ENCODE measurements at places on chromosomes 12 and 14.

- no peak for DNase-seq
Observed at GRCh38 chr14:90042496-90043252, 19.1 kb upstream of the KCNK13 start.

GRCh38 chr12:104243971-104244370 is 28.4 kb downstream of the TXNRD1 start:
- DNase-seq = no peak

- no peak for DNase-seq
Observed at GRCh38 chr12:32303174-32303549, 96.2 kb upstream of the FGD4 start.

- DNase-seq = no peak
Observed at GRCh38 chr12:124898923-124899294, 15.5 kb downstream of the UBC start.

DNA sequence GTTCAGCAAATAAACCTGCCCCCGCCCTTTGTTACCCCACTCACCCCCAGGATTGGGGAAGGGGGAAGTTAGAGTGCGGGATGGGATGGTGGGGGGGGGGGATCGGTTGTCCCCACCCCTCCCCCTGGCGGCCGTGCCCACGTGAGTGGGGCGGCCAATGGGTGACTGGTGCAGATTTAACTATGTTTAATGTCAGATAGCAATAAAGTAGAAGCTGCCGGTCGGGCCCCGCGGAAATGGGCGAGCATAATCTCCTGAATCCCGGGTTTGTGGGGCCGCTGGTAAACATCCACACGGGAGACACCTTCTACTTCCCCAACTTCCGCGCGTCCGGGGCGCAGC is at the start of gene HOXC12:
TSS of gene HOXC12 (plus strand) at position 210 of the 342 bp plus-strand sequence. CDS start at position 237, 27 bp downstream.
- no peak for DNase-seq

GRCh38 chr12:98243190-98243589 is 272.2 kb upstream of the TMPO start:
- DNase-seq = no peak

GRCh38 chr12:121218588-121219352 is 8.8 kb downstream of the P2RX4 start:
- no peak for DNase-seq

- no peak for DNase-seq
Observed at GRCh38 chr14:34496679-34497513, 34.9 kb upstream of the SPTSSA start.

DNA sequence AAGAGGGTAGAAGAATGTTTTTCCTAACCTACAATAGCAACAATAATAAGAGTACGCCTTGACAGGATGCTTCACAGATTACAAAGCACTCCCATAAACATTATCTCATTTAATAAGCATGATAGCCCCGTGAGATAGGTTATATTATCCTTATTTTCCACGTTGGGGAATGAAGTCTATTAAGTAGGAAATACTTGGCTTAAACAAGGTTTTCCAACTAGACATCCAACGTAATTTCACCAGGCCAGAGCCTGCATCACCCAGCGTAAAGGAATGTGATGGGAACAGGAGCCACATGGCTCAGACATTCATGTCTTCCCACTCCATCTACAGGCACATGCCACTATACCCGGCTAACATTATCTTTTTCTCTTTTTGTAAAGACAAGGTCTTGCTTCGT is 223.4 kb upstream of the AMIGO2 start:
- no peak for DNase-seq

- no peak for DNase-seq
Observed at GRCh38 chr14:73472185-73473114, 14.1 kb upstream of the NUMB start.

GRCh38 chr12:69332815-69333358 is 15.3 kb upstream of the LYZ start:
- DNase-seq = no peak

DNA sequence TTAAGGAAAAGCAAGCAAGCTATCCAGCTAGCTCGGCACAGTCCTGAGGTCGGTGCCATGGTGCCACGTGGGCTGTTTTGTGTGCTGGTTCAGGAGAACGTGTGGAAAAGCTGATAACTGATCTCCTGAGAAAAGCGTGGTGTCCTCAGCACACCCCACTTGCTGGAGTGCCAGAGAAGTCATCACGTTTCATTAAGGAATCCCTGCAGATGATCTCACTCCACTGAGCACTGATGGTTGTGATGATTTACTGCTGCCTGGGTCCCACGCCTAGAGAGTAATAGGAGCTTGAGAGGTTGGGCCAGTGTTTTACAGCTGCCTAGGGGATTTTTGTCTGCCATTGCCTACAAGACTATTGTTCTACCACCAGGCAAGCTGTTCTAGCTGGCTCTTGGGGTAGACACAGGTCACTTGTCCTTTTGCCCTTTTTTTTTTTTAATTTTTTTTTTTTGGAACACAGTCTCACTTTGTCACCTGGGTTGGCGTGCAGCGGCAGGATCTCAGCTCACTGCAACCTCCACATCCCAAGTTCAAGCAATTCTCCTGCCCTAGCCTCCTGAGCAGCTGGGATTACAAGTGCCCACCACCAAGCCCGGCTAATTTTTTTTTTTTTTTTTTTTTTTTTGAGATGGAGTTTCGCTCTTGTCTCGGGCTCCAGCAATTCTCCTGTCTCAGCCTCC is 42.3 kb upstream of the EVL start:
- DNase-seq = no peak

DNA sequence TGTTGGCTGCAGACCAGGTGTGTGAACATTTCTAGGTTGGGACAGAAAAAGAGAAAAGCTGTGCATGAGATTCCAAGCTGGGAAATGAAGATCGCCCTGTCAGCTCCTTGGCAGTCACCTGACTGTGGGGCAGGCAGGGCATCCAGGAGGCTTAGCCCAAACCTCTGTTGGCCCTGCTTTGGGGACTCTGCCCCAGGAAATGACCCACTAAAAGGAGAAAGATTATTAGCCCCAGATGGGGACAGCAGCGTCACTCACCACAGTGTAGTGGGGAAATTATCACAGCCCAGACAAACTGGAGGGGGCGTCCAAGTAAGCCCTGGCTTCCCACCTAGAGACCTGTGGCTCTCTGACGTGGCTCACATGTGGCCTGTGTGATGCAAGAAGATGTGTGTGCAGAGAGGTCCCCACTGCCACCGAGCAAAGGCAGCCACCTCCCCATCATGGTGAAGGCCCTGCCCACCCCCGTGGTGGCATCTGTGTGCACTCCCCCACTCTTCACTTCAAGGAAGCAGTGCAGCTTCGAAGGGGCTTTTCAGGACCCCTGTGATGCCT is 39.1 kb downstream of the DIO3 start:
- no peak for DNase-seq

- DNase-seq = no peak
Observed at GRCh38 chr12:49789992-49790391, 38.2 kb downstream of the NCKAP5L start.

DNA sequence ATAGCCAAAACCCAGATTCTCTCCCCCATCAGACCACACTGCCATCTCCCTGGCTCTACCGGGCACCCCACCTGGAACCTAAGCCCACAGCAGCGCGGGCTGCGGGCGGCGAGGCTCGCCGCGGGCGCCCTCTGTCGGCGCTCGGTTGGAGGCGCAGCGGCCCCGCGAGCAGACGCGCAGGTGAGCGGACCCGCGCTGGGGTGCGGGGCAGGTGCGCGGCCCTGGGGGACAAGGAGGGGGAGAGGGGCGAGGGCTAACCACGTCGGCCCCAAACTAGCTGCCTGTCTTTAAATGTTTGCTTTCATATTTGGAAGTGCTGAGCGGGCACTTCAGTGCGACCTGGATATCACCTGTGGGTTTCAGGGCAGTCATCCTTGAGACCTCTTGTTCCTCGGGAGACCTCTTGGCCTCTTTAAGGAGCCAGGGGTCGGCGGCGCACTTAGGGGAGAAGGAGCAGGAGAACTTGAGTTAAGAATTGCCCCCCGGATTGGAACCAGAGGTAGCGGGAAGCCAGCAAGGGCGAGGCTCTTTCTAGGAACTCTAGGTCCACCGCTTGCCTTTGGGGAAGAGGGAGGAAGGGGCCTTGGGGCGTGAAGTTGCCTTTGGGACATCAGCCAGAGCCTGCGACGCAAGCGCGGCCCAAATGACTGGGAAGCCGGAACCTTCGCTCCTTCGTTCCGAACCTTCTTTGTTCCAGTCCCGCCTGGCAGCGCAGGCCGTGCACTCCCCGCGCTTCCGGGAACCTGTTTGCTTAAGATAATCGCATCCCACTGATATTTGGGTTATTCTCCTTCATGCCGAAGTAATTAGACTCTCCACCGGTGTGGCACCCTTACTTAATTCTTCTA is 78.7 kb downstream of the NEDD1 start:
- DNase-seq = peak; percentile 39

- DNase-seq = no peak
Observed at GRCh38 chr12:28294300-28294699, 104.0 kb downstream of the CCDC91 start.

DNA sequence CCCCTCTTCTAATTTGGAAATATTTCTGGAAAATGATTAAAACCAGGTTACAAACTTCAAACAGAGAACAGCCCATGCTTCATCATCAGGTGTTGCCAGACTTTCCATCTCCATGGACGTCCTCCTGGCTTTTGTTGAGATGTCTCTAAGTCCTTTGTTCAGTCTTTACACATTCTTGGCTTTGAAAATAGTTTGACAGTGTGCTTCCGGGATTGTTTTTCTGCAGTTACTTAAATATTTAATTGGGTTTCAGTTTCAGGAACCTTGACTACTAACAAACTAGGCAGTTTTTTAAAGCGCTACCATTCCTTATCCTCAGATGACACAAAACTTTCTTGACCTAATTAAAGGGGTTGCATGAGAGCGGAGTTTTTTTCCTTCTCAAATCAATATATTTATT is 47.8 kb downstream of the GOLGA5 start:
- DNase-seq = no peak

DNA sequence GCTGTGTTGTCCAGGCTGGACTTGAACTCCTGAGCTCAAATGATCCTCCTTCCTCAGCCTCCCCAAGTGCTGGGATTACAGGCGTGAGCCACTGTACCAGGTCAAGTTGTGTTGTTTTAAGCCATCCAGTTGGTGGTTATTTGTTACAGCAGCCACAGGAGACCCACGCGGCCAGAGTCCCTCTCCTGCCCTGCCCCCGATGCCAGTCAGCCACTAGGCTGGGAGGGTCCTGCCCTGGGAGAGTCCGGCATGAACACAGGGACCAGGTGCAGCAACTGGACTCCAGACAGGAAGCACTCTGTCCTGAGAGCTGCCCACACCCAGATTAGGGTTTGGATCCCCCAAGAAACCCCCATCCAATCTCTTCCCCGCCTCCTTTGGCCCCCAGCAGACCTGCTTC is 44.1 kb upstream of the FZD10 start:
- DNase-seq = no peak

DNA sequence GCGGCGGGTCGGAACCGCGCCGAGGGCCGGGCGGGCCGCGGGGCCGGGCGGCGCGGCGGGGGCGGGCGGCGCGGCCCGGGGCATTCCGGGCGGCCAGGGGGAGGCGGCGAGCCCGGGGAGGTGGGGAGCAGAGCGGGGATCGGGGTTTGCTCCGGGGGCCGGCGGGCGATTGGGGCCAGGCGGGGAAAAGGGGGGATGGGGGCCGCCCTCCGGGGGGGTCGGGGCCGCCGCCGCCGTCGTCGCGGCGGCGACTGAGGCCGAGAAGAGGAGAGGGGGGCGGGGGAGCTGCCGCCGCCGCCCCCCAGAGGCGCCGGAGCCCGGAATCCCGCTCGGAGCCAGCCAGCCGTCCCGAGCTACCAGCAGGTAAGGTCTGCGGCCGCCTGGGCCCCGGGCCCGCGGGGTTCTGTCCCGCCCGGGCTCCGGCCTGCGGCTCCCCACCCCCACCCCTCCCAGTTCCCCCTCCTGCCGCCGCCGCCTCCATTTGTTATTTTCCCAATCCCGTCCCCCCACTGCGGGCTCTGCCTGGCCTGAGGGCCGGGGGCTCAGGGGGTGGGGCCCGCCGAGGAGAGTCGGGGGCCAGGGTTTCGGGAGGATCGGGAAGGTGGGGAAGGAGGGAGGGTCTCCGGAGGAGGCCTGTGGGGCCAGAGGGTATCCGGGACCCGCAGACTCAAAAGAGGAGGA is 403 bp downstream of the ATN1 start:
- DNase-seq = no peak

GRCh38 chr12:1282670-1283315 is 291.8 kb downstream of the ERC1 start:
- no peak for DNase-seq

- DNase-seq = no peak
Observed at GRCh38 chr14:29858299-29858698, 69.3 kb downstream of the PRKD1 start.

DNA sequence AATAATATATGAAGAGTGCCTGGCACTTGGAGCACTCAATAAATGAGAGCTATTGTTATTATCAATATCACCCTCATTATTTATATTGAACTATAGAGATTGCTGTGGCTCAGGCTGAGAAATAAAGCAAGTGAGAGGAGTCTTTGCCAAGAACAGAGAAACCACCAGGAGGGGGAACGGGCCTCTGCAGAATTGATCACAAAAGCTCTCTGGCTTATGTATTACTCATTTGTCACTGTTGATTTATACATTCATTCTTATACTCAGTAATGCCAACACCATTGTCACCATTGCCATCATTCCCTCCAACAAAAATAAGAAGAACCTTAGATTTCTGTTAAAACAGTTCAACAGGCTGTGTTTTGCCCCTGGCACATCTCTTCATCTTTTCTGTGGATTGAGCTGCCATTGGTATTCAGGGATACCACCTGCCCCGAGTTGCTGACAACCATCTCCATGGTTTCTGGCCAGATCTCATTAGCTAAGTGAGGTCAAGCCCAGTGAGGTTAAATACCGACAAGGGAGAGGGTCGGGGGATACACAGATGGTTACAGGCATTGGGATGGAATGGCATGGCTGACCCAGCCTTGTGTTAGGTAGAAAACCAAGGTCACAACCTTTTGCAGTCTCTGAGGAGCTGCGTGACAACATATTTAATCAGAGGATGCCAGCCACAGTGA is 21.8 kb upstream of the PCNX1 start:
- DNase-seq = no peak

Data from stimulated activated CD4-positive, alpha-beta T cell treated with anti-CD3 and anti-CD28 coated beads, Interleukin-12 subunit alpha, Interleukin-12 subunit beta, amount 100 ng/mL, for 4 hours (primary cell).